Esophagus muscularis mucosa (tissue), 4 donors: ENCODE measurements at places on chromosomes 2 and 18. TPM values are rescaled to one million over a fixed set of nuclear protein-coding genes. Genes with fewer than 3 reads are reported as not detected.

Gene INHBB
- 9.8 TPM for total RNA-seq

GRCh38 chr2:45674035-45674816 is 22.8 kb downstream of the PRKCE start:
- no peak for DNase-seq
- H3K4me3 ChIP-seq = no peak overlapping the region
- no peaks in the 10 kb centered on the region for H3K36me3 ChIP-seq

GRCh38 chr18:8406868-8407250 is 202.4 kb upstream of the RAB12 start:
- H3K27ac ChIP-seq = no peak overlapping the region
- H3K4me3 ChIP-seq = no peak overlapping the region
- peaks cover 29% of the 10 kb centered on the region for H3K36me3 ChIP-seq

DNA sequence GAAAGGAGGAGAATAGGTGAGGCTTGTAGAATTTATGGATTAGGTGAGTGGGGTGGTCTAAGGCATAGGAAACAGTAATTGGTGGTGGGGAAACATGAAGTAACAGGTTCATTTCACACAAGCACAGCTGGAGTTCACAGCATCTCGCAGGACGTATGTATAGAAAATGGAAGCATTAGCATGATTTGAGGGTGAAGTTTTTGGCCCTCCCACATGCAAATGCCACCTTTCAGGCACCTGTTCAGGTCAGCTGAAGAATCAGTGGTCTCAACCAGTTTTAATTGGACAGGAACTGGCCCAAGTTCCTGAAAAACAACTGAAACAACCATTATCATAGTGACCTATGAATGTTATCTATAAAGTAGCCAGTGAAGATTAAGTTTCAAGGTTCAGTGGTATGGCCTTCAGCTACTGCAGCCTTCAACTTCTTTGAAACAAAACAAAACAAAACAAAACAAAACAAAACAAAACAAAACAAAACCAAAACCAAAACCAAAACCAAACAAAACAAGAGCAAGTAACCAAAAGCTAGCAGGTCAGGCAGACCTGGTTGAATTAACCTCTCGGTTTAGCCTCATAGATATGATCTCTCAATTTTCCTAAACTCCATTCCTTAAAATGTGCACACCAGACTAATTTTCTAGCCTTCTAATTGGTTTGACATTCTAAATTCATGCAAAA is 102.1 kb upstream of the SPHKAP start:
- H3K27me3 ChIP-seq = no peaks in the 10 kb centered on the region
- DNase-seq = no peak
- no peak overlapping the region for H3K27ac ChIP-seq
- H3K36me3 ChIP-seq = no peaks in the 10 kb centered on the region
- no peaks in the 10 kb centered on the region for H3K4me1 ChIP-seq

DNA sequence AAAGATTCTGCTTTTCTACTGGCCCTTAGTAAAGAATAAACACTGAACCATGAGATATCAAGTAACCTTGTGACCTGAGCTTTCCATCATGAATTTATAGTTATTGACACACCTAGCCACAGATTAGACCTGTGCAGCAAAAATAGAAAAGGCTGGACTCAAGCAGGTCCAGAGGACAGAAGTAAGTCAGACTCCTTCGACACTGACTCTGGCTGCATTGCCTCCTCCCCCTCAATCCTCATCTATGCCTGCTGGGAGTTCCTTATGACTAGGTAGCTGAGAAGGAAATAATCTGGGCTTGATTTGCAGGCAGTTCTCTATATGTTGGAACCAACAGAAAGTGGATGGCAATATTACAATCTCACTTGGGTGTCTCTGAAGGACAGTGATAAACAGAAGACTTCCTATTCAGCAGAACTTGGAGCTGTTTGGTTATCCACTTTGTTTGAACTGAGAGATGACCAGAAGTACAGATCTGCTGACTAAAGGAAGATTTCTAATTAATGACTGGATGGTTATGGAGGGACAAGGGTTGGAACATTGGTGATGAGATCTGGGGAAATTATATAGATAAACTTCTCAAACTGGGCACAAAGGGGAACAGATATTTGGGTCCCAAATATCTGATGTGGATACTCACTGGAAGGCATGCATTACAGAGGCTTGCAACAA is 39.4 kb downstream of the ARID5A start:
- no peak overlapping the region for H3K27ac ChIP-seq
- no peak overlapping the region for H3K4me3 ChIP-seq
- no peak for DNase-seq
- no peaks in the 10 kb centered on the region for H3K4me1 ChIP-seq

- H3K27me3 ChIP-seq = no peaks in the 10 kb centered on the region
- no peak overlapping the region for H3K27ac ChIP-seq
- no peak for DNase-seq
- H3K4me1 ChIP-seq = peaks cover 41% of the 10 kb centered on the region
- H3K4me3 ChIP-seq = no peak overlapping the region
- H3K36me3 ChIP-seq = no peaks in the 10 kb centered on the region
Observed at GRCh38 chr2:160912276-160912675, 248.0 kb upstream of the TANK start.

Gene SLC5A7
- total RNA-seq = 1.2 TPM

DNA sequence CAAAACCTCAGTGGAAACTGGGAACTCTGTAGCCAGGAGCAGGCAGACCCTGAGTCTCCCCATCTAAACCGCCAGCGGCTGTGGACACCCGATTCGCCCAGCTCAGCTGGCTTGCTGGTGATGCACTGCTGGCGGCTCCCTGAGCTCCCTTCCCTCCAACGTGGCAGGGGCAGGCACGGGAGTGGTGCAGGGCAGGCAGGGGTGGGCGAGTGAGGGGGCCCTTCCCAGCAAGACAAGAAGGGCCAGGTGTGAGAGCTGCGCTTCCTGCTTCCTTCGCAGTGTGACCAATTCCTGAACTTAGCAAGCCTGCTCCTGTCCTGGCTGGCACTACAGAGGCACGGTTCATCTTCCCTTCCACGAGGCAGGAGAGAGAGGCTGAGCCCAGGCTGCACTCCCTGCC is 12.3 kb upstream of the SEMA4C start:
- no peaks in the 10 kb centered on the region for H3K27me3 ChIP-seq
- H3K4me3 ChIP-seq = no peak overlapping the region
- DNase-seq = no peak
- no peaks in the 10 kb centered on the region for H3K36me3 ChIP-seq
- H3K4me1 ChIP-seq = peaks cover 17% of the 10 kb centered on the region

Gene C2orf78
- total RNA-seq = not detected

Gene CDH20
- total RNA-seq = 0.99 TPM

Gene ACADL
- 1.8 TPM for total RNA-seq

Gene VIT
- total RNA-seq = 31.8 TPM

Gene PER2
- total RNA-seq = 13.1 TPM

DNA sequence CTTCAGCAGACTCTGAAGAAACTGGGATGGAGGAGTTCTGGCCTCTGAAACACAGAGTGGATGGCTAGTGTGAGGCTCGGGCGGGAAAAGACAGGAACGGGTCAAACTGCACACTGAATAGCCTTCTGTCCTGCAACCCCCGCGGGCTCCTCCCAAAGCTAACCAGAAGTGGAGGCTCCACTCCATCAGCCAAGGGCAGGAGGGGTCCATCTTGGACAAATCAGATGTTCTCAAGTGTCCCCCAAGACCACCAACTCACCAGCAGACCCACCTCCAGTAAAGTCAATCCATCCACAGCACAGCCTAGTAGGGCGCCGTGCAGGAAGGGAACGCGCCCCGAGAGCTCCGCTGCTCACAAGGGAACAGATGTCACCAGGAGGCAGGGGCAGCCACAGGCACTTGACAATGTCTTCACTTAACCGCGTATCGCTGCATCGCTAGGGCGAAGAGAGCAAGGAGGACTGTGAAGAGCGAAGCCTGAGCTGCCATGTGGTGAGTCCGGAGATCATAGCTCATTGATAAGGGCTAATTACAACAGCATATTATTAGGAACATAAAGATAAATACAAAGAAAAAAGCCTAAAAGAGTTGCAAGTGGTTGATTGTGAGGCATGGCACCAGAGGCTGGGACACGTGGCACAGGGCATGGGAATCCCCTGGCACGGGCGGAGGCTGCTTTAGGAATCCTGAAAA is 494.6 kb upstream of the MYT1L start:
- no peaks in the 10 kb centered on the region for H3K36me3 ChIP-seq
- H3K4me3 ChIP-seq = no peak overlapping the region
- no peaks in the 10 kb centered on the region for H3K4me1 ChIP-seq
- H3K27ac ChIP-seq = no peak overlapping the region
- H3K27me3 ChIP-seq = no peaks in the 10 kb centered on the region
- DNase-seq = no peak

DNA sequence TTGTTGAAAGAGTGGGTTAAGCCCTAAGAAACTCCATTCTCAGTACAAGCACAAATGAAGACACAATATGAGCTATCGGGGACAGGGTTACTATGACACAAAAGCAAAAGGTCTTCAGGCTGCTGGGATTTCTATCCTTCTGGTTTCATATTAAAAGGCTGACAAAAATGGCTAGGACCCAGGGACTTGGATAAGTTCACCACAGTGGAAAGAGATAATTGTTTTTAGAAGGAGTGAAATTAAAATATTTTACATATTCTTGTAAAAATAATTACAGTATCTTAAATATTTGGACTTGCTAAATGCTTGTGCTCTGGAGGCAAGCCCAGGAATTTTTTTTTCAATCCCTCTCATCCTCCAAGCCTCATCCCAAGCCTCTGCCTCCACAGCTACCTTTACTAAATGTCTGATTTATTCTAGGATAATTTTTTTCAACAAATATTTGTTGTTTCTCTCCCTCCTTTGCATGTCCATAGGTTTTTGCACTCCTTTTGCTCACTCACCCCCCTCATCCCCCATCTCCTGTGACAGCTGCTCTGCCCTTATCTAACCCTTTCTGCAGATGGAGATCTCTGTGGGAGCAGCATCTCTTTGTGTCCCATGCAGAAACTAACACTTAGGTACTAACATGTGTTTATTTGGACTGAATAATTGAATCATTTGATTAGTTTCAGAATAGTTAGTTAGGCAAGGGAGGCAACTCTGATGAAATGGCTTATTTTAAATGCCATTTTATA is 47.8 kb upstream of the NABP1 start:
- H3K4me1 ChIP-seq = no peaks in the 10 kb centered on the region
- H3K4me3 ChIP-seq = no peak overlapping the region
- H3K27ac ChIP-seq = no peak overlapping the region
- H3K36me3 ChIP-seq = no peaks in the 10 kb centered on the region
- no peaks in the 10 kb centered on the region for H3K27me3 ChIP-seq

- H3K27ac ChIP-seq = no peak overlapping the region
- no peaks in the 10 kb centered on the region for H3K4me1 ChIP-seq
- H3K36me3 ChIP-seq = no peaks in the 10 kb centered on the region
- no peaks in the 10 kb centered on the region for H3K27me3 ChIP-seq
Observed at GRCh38 chr2:212414767-212415211, 123.8 kb downstream of the ERBB4 start.

- no peaks in the 10 kb centered on the region for H3K36me3 ChIP-seq
- H3K4me1 ChIP-seq = no peaks in the 10 kb centered on the region
- H3K4me3 ChIP-seq = no peak overlapping the region
- no peaks in the 10 kb centered on the region for H3K27me3 ChIP-seq
- no peak overlapping the region for H3K27ac ChIP-seq
Observed at GRCh38 chr2:137700681-137701080, 263.6 kb upstream of the HNMT start.

- no peak overlapping the region for H3K27ac ChIP-seq
- no peaks in the 10 kb centered on the region for H3K27me3 ChIP-seq
- H3K36me3 ChIP-seq = peaks cover 10% of the 10 kb centered on the region
- no peaks in the 10 kb centered on the region for H3K4me1 ChIP-seq
- DNase-seq = no peak
- H3K4me3 ChIP-seq = no peak overlapping the region
Observed at GRCh38 chr2:128273469-128274081, 45.1 kb downstream of the HS6ST1 start.

Gene SKA1
- total RNA-seq = not detected

Gene DPYSL5
- total RNA-seq = 0.42 TPM

GRCh38 chr2:42327125-42327524 is 33.9 kb downstream of the COX7A2L start:
- H3K4me3 ChIP-seq = no peak overlapping the region
- peaks cover 50% of the 10 kb centered on the region for H3K36me3 ChIP-seq
- H3K4me1 ChIP-seq = no peaks in the 10 kb centered on the region
- DNase-seq = no peak
- no peaks in the 10 kb centered on the region for H3K27me3 ChIP-seq
